ENCODE measurements at places on chromosomes 5 and 9. TPM values are rescaled to one million over a fixed set of nuclear protein-coding genes. Genes with fewer than 3 reads are reported as not detected.

DNA sequence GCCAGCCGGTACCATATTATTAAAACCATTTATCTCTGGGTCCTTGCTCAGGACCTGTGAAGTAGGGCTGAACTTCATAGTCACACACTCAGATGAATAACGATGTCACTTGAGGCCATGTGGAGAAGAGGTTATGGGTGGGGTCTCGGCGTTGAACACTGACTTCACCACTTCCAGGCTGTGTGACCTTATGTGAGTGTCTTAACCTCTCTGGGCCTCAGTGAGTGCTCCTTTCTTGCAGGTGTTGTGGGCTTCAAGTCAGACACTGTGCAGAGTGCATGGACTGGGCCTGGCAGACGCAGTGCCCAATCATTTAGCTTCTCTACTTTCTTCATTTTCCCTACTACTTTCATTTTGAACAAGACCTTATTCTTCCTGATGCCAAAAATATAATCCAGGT lies 278.8 kb downstream of the PBX3 start:
- no peak for DNase-seq

CDKN2B-AS1 gene
- total RNA-seq = 0.24 TPM

TRPM3 gene
- total RNA-seq = 2.2 TPM

GRCh38 chr9:134055981-134056461 lies 11.8 kb downstream of the BRD3 start:
- DNase-seq = peak; percentile 94

GRCh38 chr9:127786773-127787104 lies 905 bp downstream of the CDK9 start:
- DNase-seq = no peak

DNA sequence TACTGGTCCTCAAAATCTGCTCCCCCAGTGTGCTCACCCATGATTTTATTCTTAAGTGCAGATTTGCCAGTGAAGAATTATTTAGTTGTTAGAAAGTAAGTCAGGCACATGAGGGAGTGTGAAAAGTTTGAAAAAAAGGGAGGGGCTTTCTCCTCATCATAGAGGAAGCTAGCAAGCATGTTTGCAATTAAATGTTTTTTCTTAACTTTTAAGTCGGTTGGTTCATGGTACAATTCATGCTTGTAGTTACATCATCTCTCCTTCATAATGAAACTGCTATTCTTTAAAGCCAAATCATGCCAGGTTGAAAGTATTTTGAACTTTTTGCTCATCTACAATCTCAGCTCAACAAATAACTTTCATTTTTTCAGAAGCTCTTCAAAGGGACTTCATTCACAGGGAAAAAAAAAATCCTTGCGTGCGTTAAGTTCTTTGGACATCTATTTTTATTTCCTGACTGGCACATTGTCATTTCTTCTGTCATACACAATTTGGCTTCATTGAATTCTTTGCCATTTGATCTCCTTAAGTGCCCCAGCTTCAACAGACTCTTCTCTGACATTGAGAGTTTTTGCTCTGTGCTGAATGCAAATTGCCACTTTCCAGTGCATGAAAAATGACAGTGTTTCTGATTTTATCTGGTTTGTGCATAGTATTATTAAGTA lies 456.9 kb downstream of the TMEM232 start:
- no peak for DNase-seq

DNA sequence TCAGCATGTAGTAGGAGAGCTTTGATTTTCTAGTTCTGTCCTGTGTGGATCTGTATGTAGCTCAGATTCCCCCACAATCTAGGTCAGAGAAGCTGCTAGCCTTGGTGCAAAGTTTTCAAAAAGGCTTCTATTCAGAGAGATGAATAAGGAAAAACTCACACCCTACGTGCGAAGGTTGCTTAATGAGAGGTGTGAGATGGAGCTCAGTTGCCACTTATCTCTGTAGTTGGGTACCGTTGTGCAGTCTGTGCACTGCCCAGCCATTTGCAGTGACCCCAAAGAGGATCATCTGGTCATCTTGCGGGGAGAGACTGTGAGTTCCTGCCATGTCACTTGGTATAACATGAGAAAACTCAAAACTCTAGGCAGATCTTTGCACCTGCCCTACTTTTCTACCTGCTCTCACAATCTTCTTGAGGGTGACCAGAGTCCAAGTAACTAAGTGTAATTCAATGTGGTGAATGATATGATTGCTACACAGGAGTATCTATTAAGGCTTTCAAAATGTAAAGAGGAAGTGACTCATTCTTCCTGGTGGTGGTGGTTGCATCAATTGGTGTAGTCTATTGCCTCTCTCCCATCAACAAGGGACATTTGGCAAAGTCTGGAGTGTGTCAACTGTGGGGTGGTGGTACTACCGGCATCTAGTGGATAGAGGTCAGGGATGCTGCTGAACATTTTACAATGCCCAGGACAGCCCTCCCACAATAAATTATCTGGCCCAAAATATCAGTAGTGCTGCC lies 65.2 kb downstream of the TMC1 start:
- no peak for DNase-seq

DNA sequence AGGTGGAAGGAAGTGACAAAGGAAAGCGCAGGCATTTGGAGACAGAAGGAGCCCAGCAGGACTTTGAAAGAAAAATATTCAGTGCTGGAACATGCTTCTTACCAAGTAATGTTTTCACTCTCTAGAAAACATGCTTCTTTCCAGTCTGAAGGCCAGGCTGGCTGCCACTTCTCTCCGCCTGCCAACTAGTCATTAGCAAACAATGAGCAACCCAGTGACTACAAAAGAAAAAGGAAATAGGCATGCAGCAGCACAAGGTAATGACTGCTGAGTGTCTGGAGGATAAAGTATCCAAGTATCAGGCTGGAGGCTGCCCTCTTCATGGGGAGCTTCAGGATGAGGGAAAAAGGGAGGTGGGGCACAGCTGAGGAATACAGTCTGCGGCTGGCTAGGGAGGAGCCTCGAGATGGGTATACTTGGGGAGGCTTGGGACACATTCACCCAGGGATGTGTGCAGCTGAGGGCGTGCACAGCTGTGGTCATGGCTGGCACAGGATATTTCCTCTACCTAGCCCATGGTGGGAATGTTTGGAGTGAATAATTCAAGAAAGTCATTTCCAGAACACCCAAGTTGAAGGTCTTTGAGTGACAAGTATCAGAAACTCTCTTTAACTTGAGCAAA lies 161.5 kb upstream of the KIF2A start:
- no peak for DNase-seq

GRCh38 chr9:5617749-5618148 lies 11.2 kb upstream of the RIC1 start:
- no peak for DNase-seq

Data from right cardiac atrium (tissue), 5 donors.